ENCODE measurements at places on chromosomes 6 and 20. TPM values are rescaled to one million over a fixed set of nuclear protein-coding genes. Genes with fewer than 3 reads are reported as not detected.

SRSF12 gene
- total RNA-seq: 1.9 TPM

UST gene
- 21.5 TPM for total RNA-seq

BMP6 gene
- 1.2 TPM for total RNA-seq

SLC26A8 gene
- 0.33 TPM for total RNA-seq

ABHD16B gene
- total RNA-seq: not detected

TRERF1 gene
- total RNA-seq: 9.5 TPM

PRDM13 gene
- not detected for total RNA-seq

SNRPB2 gene
- total RNA-seq: 36.0 TPM

TP53TG5 gene
- total RNA-seq: 0.66 TPM

RGS17 gene
- total RNA-seq: 3.2 TPM

POM121L2 gene
- total RNA-seq: not detected

GRCh38 chr20:45047581-45048119, 53.3 kb downstream of the KCNS1 start:
- no peaks in the 10 kb centered on the region for H3K27me3 ChIP-seq
- no peak overlapping the region for H3K4me3 ChIP-seq
- DNase-seq: no peak

GRCh38 chr20:20915844-20916243, 190.3 kb downstream of the LINC00237 start:
- H3K4me1 ChIP-seq: no peaks in the 10 kb centered on the region
- no peaks in the 10 kb centered on the region for H3K27me3 ChIP-seq
- H3K4me3 ChIP-seq: no peak overlapping the region
- no peak overlapping the region for H3K27ac ChIP-seq
- no peak for DNase-seq

DNA sequence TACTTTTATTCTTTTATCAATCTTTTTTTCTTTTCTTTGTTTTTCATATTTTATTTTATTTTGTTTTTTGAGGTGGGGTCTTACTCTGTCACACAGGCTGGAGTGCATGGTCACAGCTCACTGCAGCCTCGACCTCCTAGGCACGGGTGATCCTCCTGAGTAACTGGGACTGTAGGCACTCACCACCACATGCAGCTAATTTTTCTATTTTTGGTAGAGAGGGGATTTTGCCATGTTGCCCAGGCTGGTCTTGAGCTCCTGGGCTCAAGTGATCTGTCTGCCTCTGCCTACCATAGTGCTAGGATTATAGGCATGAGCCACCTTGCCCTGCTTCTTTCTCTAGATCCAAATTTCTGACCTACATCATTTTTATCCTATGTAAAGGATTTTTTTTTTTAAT, 153.2 kb downstream of the CDKAL1 start:
- DNase-seq: no peak
- H3K27ac ChIP-seq: no peak overlapping the region
- no peaks in the 10 kb centered on the region for H3K27me3 ChIP-seq

GRCh38 chr6:43246301-43247113, 3.2 kb downstream of the TTBK1 start:
- H3K27me3 ChIP-seq: no peaks in the 10 kb centered on the region
- no peaks in the 10 kb centered on the region for H3K36me3 ChIP-seq
- H3K27ac ChIP-seq: no peak overlapping the region
- DNase-seq: no peak
- peak overlapping the region; percentile 5 for H3K4me3 ChIP-seq

GRCh38 chr6:7269816-7270215, 43.2 kb downstream of the SSR1 start:
- H3K27me3 ChIP-seq: no peaks in the 10 kb centered on the region
- H3K4me1 ChIP-seq: no peaks in the 10 kb centered on the region
- no peaks in the 10 kb centered on the region for H3K36me3 ChIP-seq
- no peak for DNase-seq

GRCh38 chr6:94548201-94548600, 1029.1 kb upstream of the MANEA start:
- H3K27ac ChIP-seq: no peak overlapping the region
- H3K27me3 ChIP-seq: no peaks in the 10 kb centered on the region
- no peaks in the 10 kb centered on the region for H3K36me3 ChIP-seq

- no peaks in the 10 kb centered on the region for H3K4me1 ChIP-seq
- no peaks in the 10 kb centered on the region for H3K36me3 ChIP-seq
- no peaks in the 10 kb centered on the region for H3K27me3 ChIP-seq
- DNase-seq: no peak
These were observed 831.8 kb downstream of the EPHA7 start for GRCh38 chr6:92587525-92587924.

- no peak for DNase-seq
- H3K27me3 ChIP-seq: no peaks in the 10 kb centered on the region
- H3K27ac ChIP-seq: no peak overlapping the region
- no peaks in the 10 kb centered on the region for H3K4me1 ChIP-seq
These were observed 862.8 kb upstream of the CITED2 start for GRCh38 chr6:140237251-140237650.

- no peak overlapping the region for H3K4me3 ChIP-seq
- H3K27me3 ChIP-seq: no peaks in the 10 kb centered on the region
- no peaks in the 10 kb centered on the region for H3K4me1 ChIP-seq
- no peak overlapping the region for H3K27ac ChIP-seq
- DNase-seq: no peak
- no peaks in the 10 kb centered on the region for H3K36me3 ChIP-seq
These were observed 67.3 kb downstream of the GMDS start for GRCh38 chr6:2178125-2178524.

GRCh38 chr6:21826023-21826422, 232.5 kb downstream of the SOX4 start:
- no peak overlapping the region for H3K4me3 ChIP-seq
- peaks cover 1% of the 10 kb centered on the region for H3K4me1 ChIP-seq
- no peaks in the 10 kb centered on the region for H3K27me3 ChIP-seq

DNA sequence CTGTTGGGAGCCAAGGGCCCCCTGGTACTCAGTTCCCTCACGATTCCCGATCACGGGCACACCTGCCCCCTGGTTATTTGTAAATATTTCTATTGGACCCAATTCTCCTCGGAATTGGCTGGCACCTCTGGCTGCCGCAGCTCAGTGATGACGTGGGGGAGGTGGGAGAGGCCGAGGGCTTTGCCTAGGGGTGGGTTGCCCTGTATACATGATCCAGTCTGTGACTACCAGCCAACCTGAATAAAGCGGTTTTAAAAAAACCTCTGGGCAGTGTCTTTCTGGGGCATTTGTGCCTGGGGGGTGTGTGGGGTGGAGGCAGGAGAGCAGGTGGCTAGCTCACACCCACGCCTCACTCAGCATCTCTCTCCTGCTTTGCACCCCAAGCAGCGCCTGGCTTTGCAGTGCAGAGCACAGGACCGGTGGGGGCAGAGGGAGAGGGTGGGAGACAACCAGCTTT, 42.2 kb downstream of the VSTM2L start:
- DNase-seq: no peak
- H3K27ac ChIP-seq: no peak overlapping the region
- no peaks in the 10 kb centered on the region for H3K27me3 ChIP-seq
- no peak overlapping the region for H3K4me3 ChIP-seq
